ENCODE measurements at places on chromosomes 5 and 9.

DNA sequence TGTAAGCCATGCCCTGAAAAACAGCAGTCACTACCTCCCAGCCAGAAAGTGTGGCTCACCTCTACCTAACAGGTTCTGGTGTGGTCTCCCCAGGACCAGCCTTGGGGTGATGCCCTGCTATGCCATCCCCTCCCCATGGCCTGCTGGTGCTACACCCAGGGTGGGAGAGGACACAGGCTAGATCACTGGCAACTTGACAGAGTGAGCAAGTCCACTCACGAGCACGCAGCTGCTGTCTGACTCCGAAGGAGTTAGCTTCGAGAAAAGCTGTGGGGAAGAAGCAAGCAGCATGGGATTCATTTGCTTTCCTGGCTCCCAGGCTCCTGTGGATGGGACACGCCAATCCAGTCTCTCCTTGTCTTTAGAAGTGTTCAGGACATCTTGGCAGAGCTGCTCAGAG lies 102.2 kb downstream of the COL5A1 start:
- no peak for DNase-seq
- H3K27ac ChIP-seq = no peak overlapping the region
- H3K27me3 ChIP-seq = peaks cover 8% of the 10 kb centered on the region
- no peaks in the 10 kb centered on the region for H3K4me1 ChIP-seq
- no peaks in the 10 kb centered on the region for H3K36me3 ChIP-seq

- peak; percentile 64 for DNase-seq
- H3K4me1 ChIP-seq = peaks cover 47% of the 10 kb centered on the region
- H3K4me3 ChIP-seq = peak overlapping the region; percentile 96
- H3K27ac ChIP-seq = peak overlapping the region; percentile 99
Measured at GRCh38 chr5:98927242-98927988, 1.4 kb downstream of the CHD1 start.

DNA sequence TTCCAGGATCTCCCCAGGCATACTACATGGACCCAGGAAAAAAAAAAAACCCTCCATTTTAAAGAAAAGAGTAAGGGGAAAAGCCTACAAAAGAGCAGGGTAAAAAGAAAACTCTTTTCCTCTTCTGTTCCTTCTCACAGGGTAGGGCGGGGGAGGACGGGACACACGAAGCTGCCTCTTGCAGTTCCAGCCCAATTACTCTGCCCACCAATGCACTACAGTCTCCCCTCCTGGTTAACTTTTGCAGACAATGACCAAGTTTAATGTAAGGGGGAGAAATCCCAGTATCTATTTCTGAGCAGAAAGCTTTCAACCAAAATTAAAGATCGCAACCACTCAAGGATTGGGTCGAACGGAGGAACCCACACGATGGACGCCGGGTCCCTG lies 1.3 kb downstream of the BRD3 start:
- peak overlapping the region; percentile 85 for H3K27ac ChIP-seq
- H3K4me3 ChIP-seq = peak overlapping the region; percentile 94
- H3K27me3 ChIP-seq = peaks cover 15% of the 10 kb centered on the region
- peaks cover 45% of the 10 kb centered on the region for H3K4me1 ChIP-seq

DNA sequence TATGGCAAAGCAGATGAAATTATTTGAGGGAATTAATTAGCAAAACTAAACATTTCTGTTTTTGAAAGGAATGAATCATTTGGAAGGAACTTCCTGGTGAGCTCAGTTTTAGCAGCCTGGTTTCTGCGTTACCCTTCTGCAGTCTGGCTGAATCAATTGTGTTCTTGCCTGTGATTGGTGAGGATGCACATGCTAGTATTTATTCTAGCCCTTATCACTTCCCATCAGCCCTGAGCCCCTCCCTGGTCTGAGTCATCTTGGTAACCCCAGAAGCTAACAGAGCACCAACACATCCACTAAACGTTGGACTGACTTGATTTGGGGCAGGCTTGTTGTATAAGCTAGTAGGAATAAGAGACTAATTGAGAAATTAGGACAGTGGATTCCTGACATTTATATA lies 6.6 kb downstream of the TJP2 start:
- no peaks in the 10 kb centered on the region for H3K27me3 ChIP-seq
- H3K27ac ChIP-seq = no peak overlapping the region
- no peak for DNase-seq
- peaks cover 3% of the 10 kb centered on the region for H3K4me1 ChIP-seq
- no peak overlapping the region for H3K4me3 ChIP-seq
- H3K36me3 ChIP-seq = no peaks in the 10 kb centered on the region

DNA sequence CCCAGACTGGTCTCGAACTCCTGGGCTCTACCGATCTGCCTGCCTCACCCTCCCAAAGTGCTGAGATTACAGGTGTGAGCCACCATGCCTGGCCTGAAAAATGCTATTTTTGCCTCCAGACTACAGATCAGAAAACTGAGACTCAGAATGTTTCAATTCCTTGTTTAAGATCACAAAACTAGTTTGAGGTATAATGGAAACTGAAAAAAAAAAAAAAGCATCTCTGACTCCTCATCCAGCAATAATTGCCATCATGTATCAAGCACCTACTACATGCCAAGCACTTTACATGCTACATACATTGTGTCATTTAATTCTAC lies 35.6 kb downstream of the PLAC8L1 start:
- H3K36me3 ChIP-seq = no peaks in the 10 kb centered on the region
- H3K27me3 ChIP-seq = peaks cover 5% of the 10 kb centered on the region
- no peaks in the 10 kb centered on the region for H3K4me1 ChIP-seq

DNA sequence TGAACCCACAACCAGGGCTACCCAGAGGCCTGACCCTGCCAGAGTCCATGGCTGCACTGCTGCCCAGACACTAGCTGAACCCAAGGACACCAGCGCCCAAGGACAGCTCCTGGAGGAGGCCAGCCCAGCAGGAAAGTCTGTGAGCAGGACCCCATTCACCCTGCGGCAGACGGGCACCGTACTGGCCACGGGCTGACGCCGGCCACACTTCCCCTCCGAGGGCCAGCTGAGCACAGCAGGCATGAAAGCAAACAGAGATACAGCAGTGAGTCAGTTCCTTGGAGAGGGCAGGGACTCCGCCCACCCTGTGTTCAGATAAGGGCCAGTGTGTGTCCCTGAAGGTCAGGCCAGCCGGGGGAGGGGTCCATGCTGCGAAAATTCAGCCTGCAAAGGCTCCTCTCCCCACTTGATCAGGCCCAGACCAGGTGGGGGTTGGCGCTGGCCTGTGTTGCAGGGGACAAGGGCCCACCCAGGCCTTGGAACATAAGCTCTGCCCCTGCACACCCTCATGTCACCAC lies 3.2 kb downstream of the RNF208 start:
- peaks cover 4% of the 10 kb centered on the region for H3K27me3 ChIP-seq
- no peaks in the 10 kb centered on the region for H3K4me1 ChIP-seq
- H3K27ac ChIP-seq = no peak overlapping the region
- no peak overlapping the region for H3K4me3 ChIP-seq
- H3K36me3 ChIP-seq = no peaks in the 10 kb centered on the region

DNA sequence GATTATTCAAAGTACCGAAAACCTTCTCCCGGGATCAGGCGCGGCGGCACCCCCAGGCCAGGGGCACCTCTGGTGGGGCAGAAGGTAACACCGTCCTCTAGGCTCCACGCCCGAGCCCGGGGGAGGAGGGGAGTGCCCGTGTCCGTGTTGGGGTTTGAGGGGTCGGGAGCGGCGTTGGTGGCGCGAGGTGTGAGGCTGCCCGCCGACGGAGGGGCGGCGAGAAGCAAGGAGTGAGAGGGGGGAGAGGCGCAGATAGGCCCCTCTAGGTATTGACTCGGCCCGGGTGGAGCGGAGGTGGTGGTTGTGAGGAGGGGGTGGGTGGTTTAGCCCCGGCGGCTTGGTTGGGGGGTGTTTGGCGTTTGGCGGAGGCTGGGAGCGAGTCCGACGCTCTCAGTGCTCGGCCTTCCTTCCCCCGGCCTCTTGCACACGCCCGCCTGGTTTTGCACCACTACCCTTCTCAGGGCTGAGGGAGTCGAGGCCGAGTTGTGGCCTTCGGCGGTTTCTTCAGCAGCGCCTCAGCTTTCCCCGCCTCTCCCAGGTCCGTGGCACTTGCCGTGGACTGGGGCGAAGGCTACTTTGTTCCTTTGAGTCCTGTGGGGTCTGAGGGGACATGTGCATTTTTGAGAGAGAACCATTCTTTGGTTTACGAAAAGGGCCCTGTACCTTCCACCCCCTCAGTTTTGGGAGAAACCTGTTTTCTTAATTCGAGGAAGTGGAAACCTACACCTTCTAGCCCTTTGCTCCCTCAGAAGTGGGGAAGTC lies 450 bp downstream of the GPBP1 start:
- peak overlapping the region; percentile 96 for H3K4me3 ChIP-seq
- H3K27me3 ChIP-seq = peaks cover 17% of the 10 kb centered on the region
- H3K27ac ChIP-seq = peak overlapping the region; percentile 99
- peaks cover 58% of the 10 kb centered on the region for H3K4me1 ChIP-seq

- no peaks in the 10 kb centered on the region for H3K4me1 ChIP-seq
- no peak for DNase-seq
- H3K36me3 ChIP-seq = no peaks in the 10 kb centered on the region
- no peak overlapping the region for H3K4me3 ChIP-seq
Measured at GRCh38 chr5:170179626-170180025, 53.2 kb upstream of the C5orf58 start.

DNA sequence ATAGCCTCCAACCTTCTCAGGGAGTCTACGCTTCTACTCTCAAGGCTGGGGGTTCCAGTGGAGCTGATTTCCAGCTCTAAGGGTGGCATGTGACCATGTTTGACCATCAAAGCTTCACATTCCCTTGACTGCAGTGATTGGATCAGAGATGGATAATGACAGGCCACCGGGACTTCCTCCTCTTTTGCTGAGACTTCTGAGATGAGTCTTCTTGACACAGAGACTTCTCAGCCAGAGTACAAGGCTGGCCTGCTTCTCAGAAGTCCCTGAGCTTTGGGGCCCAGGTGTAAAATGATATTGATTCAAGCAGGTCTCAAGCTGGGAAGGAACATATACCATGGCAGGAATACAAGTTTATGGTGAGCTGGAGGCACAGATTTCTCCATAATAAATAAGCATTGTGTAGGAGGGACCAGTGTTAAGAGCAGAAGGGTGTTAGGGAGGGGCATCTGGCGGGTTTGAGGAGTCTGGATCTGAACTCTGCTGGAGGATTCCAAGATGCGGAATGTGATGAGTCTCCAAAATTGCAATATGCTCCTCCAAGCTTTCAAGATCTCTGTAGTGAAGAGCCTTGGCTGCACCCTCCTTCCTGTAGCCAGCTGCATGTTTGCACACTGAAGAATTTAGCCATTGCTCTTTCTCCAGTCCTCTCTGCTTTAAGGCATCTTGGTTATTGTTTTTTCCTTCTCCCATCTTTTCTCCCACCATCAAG lies 41.7 kb upstream of the HSD17B4 start:
- H3K4me1 ChIP-seq = peaks cover 10% of the 10 kb centered on the region
- H3K27me3 ChIP-seq = peaks cover 6% of the 10 kb centered on the region
- no peak overlapping the region for H3K27ac ChIP-seq
- DNase-seq = no peak
- no peaks in the 10 kb centered on the region for H3K36me3 ChIP-seq

- H3K36me3 ChIP-seq = no peaks in the 10 kb centered on the region
- H3K27ac ChIP-seq = no peak overlapping the region
- H3K4me1 ChIP-seq = no peaks in the 10 kb centered on the region
- no peak overlapping the region for H3K4me3 ChIP-seq
- no peak for DNase-seq
Measured at GRCh38 chr5:162410365-162410764, 342.8 kb downstream of the GABRG2 start.

- no peak for DNase-seq
- H3K4me3 ChIP-seq = no peak overlapping the region
- H3K4me1 ChIP-seq = no peaks in the 10 kb centered on the region
- no peaks in the 10 kb centered on the region for H3K27me3 ChIP-seq
- no peaks in the 10 kb centered on the region for H3K36me3 ChIP-seq
Measured at GRCh38 chr5:60295423-60295822, 401.9 kb upstream of the PDE4D start.

GRCh38 chr9:97564291-97565175 lies 63.1 kb downstream of the TMOD1 start:
- no peaks in the 10 kb centered on the region for H3K36me3 ChIP-seq
- H3K4me3 ChIP-seq = no peak overlapping the region
- no peaks in the 10 kb centered on the region for H3K4me1 ChIP-seq
- H3K27ac ChIP-seq = no peak overlapping the region

- no peaks in the 10 kb centered on the region for H3K27me3 ChIP-seq
- no peak overlapping the region for H3K4me3 ChIP-seq
- no peak for DNase-seq
- H3K36me3 ChIP-seq = no peaks in the 10 kb centered on the region
Measured at GRCh38 chr5:74017112-74017511, 391.1 kb downstream of the ARHGEF28 start.

DNA sequence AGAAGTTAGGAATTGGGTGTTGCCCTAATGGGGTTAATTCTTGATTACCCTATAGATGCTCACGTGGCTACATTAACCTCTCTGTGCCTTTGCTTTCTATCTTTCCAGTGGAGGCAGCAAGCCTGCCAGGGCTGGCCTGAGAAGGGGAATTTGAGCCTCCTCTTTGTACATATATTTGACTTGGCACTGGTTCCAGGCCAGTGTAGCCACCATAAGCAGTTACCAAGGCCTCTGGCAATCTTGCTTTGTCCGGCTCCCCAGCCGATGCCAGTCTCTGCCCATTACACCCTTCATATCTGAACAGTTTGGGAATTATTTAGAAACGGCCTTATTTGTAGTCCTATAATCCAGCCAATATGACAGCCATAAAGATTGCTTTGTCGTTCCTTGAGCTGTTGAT lies 58.6 kb upstream of the PPARGC1B start:
- DNase-seq = no peak
- H3K27me3 ChIP-seq = no peaks in the 10 kb centered on the region
- no peaks in the 10 kb centered on the region for H3K36me3 ChIP-seq
- H3K4me1 ChIP-seq = no peaks in the 10 kb centered on the region

DNA sequence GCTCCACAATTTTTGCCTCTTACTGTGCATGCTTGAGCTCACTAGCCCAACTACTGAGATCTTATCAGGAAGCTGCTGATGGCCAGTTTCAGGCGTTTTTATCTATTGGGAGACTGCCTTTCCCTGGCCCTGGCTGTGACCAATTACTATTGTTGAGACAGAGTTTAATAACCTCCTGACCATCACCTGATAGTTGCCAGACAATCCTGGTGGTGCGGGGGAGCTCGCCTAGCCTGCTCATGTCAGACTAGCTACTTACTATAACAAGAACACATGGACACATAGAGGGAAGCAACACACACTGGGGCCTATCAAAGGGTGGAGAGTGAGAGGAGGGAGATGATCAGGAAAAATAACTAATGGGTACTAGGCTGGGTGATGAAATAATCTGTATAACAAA lies 13.0 kb upstream of the OXCT1 start:
- no peaks in the 10 kb centered on the region for H3K36me3 ChIP-seq
- H3K27ac ChIP-seq = no peak overlapping the region
- H3K4me3 ChIP-seq = no peak overlapping the region
- DNase-seq = no peak
- H3K4me1 ChIP-seq = no peaks in the 10 kb centered on the region

GRCh38 chr5:138408023-138408422 lies 30.8 kb upstream of the REEP2 start:
- H3K4me3 ChIP-seq = no peak overlapping the region
- peak overlapping the region; percentile 40 for H3K27ac ChIP-seq

GRCh38 chr5:74056789-74057164 lies 430.8 kb downstream of the ARHGEF28 start:
- H3K27me3 ChIP-seq = peaks cover 7% of the 10 kb centered on the region
- no peak for DNase-seq
- H3K4me1 ChIP-seq = peaks cover 4% of the 10 kb centered on the region
- no peaks in the 10 kb centered on the region for H3K36me3 ChIP-seq
- H3K4me3 ChIP-seq = no peak overlapping the region

- no peaks in the 10 kb centered on the region for H3K36me3 ChIP-seq
- no peak for DNase-seq
- H3K27ac ChIP-seq = no peak overlapping the region
- H3K4me1 ChIP-seq = no peaks in the 10 kb centered on the region
Measured at GRCh38 chr5:169052207-169052606, 248.7 kb downstream of the SLIT3 start.
